ENCODE measurements at places on chromosomes 7 and 10.

GRCh38 chr7:112134039-112134438 is 72.2 kb downstream of the DOCK4 start:
- DNase-seq = no peak

- DNase-seq = no peak
Measured at GRCh38 chr7:50781381-50782293, 1.1 kb downstream of the GRB10 start.

DNA sequence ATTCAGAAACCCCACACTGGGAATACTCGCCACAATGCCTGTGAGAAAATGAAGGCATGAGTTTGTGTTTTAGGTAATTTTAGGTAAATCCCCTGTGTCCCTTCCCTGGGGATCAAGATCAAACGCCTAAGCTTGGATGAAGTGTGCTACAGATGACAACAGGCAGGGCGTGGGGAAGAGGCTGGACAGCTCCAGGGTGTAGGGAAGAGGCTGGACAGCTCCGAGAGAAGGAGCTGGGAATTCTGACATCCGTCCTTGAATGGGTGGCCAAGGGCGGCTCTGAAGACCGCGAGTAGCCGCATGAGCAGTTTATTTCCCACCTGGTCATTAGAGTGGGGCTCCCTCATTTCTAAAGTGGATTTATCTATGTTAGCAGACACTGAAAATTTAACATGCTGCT is 109.7 kb downstream of the RAMP3 start:
- no peak for DNase-seq

GRCh38 chr7:68622500-68622899 is 975.8 kb upstream of the AUTS2 start:
- no peak for DNase-seq

DNA sequence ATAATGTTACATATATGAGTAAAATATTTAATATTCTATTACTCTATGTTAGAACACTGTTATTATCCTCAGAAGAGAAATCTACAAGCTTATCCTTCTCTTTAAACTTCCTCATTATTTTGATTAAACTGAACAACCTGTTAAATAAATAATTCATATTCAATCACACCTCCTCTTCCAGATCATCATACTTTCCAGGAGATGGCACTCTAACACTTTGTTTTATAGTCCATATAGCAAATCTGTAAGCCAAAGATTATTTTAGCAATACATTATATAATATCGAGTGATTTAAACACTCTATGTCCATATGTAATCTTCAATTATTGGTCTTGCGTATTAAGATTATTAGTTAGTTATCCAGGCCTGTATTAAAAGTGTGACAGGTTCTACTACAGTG is 694.1 kb downstream of the ANKRD7 start:
- no peak for DNase-seq

- DNase-seq = no peak
Measured at GRCh38 chr10:131681656-131682055, 219.2 kb upstream of the PPP2R2D start.

GRCh38 chr7:111528331-111528730 is 34.0 kb downstream of the IMMP2L start:
- no peak for DNase-seq

DNA sequence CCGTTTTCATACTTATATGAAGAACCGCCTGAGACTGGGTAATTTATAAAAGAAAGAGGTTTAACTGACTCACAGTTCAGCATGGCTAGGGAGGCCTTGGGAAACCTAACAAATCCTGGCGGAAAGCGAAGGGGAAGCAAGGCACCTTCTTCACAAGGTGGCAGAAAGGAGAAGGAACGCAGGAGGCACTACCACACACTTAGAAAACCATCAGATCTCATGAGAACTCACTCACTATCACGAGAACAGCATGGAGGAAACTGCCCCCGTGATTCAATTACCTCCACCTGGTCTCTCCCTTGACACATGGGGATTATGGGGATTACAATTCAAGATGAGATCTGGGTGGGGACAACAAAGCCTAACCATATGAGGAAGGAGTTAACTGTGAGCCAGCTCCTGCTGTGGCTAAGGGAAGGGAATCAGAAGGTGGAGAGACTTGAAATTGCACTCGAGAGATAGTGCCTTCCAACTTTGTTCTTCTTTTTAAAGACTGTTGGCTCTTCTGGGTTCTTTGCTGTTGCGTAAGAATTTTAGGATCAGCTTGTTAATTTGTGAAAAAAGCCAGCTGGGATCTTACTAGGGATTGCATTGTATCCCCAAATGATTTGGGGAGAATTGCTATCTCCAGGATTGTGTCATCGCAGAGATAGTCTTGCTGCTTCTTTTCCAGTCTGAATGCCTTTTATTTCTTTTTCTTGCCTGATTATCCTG is 21.0 kb downstream of the OPTN start:
- no peak for DNase-seq

DNA sequence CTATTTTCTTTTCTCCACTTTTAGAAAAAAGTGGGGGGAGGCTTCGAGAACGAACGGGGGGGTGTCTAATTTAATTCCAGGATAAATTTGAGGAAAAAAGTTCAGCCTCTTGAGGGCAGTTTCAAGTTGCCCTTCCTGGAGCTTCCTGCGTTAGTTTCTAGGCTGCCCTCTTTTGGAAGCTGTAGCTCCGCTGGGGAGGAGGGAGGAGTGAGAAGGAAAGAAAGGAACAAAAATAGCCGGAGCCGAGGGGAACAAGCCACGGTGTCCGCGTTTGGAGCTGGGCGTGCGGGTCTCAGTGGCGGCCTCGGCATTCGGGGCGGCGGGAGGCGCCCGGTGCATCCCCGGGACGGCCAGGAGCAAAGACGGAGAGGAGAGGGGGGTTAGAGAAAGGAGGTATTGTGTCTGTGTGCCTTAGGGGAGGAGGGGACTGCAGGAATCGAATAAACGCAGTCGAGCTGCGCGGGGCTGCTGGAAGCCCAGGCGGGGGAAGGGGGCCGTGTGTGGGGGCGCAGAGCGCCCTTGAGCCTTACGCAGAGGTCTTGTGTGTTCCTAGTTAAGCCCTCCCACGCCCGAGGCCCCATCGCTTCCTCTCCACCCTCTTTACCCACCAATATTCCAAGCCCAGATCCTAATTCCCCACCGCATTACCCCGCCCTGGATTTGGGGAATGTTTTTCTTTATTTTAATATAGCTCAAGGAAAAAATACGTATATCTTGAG is 2.0 kb upstream of the TNRC18 start:
- DNase-seq = no peak

DNA sequence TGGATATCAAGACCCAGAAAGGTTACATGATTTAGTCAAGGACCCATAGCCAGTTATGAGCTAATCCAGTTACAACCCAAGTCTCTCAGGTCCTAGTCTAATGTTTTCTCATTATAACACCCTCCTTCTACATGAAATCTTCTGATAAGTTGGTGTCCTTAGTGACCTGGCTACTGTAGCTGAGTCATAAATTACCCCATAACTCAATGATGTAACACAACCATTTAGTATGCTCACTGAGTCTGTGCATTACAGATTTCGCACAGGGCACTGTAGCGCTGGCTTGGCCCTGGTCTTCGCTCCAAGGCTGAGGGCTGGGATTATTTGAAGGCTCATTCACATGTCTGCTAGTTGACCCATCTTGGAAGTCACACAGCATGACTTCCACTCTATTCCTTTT is 36.0 kb upstream of the GLCCI1 start:
- DNase-seq = no peak

- DNase-seq = no peak
Measured at GRCh38 chr7:9189703-9190102, 756.3 kb downstream of the NXPH1 start.

GRCh38 chr7:45647967-45648670 is 74.0 kb downstream of the ADCY1 start:
- no peak for DNase-seq

DNA sequence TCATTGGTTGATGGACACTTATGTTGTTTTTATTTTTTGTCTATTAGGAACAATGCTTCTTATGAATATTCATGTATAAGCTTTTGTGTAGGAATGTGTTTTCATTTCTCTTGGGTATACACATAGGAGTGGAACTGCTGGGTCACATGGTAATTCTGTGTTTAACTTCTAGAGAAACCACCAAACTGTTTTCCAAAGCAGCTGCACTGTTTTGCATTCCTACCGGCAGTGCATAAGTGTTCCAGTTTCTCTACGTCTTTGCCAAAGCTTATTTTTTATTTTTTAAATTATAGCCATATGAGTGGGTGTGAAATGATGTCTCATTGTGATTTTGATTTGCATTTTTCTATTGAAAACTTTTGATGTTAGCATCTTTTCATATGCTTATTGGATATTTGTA is 51.3 kb downstream of the ADK start:
- DNase-seq = no peak

- DNase-seq = no peak
Measured at GRCh38 chr7:24836084-24836483, 78.8 kb upstream of the GSDME start.

GRCh38 chr10:6174201-6174874 is 28.4 kb upstream of the PFKFB3 start:
- no peak for DNase-seq

DNA sequence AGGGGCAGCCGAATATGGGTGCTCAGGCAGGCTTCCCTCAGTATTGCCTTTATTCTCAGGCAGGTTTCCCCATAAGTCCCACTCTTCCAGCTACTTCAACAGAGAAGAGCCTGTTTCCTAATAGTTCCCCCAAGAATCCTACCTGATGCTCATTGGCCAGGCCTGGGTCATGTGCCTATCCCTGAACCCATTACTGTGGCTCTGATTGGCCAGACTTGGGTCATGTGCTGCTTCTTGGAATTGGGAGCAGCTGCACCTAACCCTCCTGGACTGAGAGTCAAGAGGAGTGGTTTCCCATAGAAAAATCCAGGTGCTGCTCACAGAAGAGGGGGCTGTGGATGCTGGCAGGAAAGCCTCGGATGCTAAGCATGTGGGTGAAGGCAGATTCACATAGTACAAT is 21.7 kb downstream of the OPALIN start:
- no peak for DNase-seq

DNA sequence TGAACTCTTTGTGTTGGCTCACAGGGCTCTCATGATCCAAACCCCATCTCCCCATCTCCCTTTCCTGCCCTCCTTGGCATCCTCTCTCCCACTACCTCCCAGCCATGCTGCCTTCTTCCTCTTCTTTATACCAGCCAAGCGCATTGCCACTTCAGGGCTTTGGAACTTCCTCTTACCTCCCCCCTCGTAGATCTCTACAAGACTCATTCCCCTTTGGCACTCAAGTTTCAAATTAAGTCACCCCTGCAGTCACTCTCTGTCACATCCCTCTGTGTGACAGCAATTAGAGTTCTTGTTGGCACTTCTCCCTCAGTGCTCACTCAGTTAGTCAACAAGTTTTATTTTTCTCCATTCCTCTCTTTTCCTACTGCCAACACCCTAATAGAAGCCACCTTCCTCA is 20.8 kb upstream of the NRP1 start:
- DNase-seq = no peak

DNA sequence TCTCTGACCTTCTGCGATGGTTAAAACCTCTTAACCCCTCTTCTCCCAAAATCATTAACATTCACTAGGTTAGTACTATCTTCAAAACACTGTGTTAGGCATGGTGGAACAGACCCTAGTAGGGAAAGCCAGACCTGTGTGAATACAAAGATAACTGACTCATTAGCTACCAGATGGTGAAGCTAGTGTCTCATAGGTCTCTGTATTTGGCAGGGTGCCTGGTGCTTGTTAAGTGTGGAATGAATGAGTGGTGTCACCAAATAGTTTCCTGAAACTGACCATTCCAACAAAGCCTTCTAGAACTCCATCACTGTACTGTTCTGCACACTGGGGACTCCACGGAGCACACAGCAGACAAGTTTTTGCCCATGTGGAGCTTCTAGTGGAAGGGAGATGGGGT is 27.7 kb upstream of the TM9SF3 start:
- no peak for DNase-seq

GRCh38 chr7:303425-303824 is 13.5 kb downstream of the FOXL3 start:
- no peak for DNase-seq

GRCh38 chr10:29926693-29927048 is 132.7 kb downstream of the JCAD start:
- no peak for DNase-seq

DNA sequence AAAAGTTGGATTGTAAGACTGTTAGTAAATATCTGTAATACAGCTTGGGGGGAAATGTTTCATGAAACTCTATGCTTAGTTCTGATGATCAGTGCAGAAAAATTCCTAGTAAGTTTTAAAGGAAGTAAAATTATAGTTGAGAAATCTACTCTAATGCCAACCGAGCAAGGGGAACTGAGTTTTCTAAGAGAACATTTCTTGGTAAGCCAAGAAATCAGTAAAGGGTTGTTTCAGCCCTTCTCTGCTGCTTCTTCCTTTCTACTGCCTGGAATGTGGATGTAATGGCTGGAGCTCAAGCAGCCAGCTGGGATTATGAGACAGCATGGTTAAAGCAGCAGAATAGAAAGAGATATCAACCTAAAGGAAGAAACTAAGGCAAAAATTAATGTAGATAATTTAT is 15.9 kb upstream of the AKR1B1 start:
- no peak for DNase-seq

- DNase-seq = no peak
Measured at GRCh38 chr10:51629934-51630639, 69.3 kb downstream of the CSTF2T start.

- DNase-seq = no peak
Measured at GRCh38 chr7:44240983-44241510, 40.3 kb downstream of the YKT6 start.

GRCh38 chr10:102586858-102587257 is 57.4 kb upstream of the TRIM8 start:
- no peak for DNase-seq

DNA sequence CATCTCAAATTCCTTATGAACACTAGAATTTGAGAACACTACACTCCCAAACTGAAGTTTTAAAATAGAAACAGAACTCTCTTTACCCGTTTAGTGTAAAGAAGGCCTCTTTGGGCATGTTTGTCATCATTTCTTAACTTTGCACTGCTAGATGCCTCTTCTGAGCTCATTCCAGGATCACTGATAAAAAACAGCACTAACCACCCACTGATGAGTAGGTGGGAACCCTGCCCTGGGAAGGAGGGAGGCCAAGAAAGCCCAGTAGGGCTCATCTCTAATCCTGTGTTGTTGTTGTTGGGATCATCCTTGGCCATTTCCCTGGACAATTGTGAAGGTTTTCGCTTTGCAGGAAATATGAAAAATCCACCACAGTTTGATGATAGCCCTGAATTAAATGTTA is 68.2 kb downstream of the CUBN start:
- DNase-seq = no peak

- no peak for DNase-seq
Measured at GRCh38 chr7:153389261-153389660, 629.7 kb downstream of the ACTR3B start.

GRCh38 chr7:38229884-38230642 is 43.4 kb downstream of the TARP start:
- no peak for DNase-seq

- no peak for DNase-seq
Measured at GRCh38 chr10:1731592-1731991, 5.7 kb downstream of the ADARB2 start.

- DNase-seq = no peak
Measured at GRCh38 chr7:15334536-15335263, 227.1 kb downstream of the AGMO start.

DNA sequence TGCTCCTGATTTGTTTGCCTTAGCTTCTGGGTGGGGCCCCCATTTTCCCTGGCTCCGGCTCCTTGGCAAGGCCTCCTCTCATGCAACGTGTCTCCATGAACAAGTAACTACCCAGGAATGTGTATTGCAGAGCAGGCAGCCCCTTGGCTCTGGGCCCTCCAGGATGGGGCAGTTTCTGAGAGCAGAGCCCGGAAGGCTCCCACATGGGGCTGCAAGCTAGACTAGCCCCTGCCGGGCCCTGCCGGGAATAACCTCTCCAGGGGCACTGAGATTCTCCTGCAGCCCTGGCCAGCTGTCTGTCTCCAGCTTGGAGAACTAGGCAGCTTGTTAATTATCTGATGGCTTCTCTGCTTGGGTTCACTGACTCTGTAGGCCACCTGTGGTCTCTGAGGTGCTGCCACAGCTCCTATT is 184.0 kb upstream of the INHBA start:
- DNase-seq = no peak

Measured in stimulated activated CD4-positive, alpha-beta T cell treated with anti-CD3 and anti-CD28 coated beads, Interleukin-1b, Interleukin-23, amount 100 ng/mL, for 1 hour (primary cell).